ENCODE measurements at places on chromosomes 3 and 15. TPM values are rescaled to one million over a fixed set of nuclear protein-coding genes. Genes with fewer than 3 reads are reported as not detected.

The RBPMS2 gene
- 0.22 TPM for total RNA-seq

The POPDC2 gene
- total RNA-seq = 2.7 TPM

The MEIS2 gene
- total RNA-seq = 15.7 TPM

The DUOX2 gene
- total RNA-seq = 0.78 TPM

DNA sequence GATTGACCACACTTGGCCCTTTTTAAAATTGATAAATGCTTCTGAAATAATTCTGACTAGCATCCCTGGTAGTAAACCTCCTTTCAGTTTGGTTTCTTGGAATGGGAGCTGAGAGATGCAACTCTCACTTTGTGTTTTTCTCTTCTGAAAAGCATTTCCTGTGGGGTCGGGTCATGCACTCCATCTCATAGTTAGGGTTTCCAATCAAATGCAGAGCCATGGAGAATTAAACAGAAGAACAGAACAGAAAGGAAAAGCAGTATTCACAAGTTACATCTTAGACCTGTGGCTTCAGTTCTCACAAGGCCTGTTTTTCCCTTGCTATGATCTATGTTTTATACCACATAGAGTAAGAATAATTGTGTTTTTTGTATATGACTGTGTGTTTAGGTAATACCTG, 39.7 kb downstream of the SENP2 start:
- DNase-seq = no peak

The VPS13C gene
- 105 TPM for total RNA-seq

- no peak for DNase-seq
Observed at GRCh38 chr3:52433996-52434479, 10.9 kb downstream of the SEMA3G start.

GRCh38 chr15:64343841-64344240, 12.1 kb downstream of the CSNK1G1 start:
- no peak for DNase-seq

The ANKUB1 gene
- total RNA-seq = 1.4 TPM

The VILL gene
- total RNA-seq = 14.4 TPM

DNA sequence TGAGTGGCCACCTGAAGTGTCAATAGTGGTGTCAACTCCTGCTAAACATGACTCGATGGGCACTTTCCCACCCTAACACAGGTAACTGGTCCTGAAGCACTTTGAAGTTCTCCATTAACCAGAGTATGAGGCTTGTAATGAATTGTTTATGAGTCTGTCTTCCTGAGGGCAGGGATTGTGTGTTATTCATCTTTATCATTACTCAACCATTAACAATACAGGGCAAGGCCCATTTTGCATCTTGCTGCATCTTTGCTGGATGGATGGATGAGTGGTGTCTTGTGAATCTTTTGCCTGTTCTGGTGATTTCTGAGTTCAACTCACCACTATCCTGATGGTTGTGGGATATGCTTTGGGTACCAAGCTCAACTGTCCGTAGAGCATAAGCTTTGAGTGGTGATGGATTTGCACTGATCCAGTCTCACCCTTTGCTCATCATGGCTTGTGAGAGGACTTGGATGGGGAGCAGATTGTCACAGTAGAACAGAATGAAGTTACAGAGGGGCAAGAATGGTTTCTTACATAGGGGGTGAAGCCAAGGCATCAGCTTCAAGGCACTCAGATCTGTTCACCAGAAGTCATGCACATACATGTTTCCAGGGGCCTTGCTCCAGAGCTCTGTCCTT, 22.3 kb upstream of the EPB42 start:
- DNase-seq = no peak

The FBXO40 gene
- total RNA-seq = not detected

The PYGO1 gene
- total RNA-seq = 7.6 TPM
